ENCODE measurements at places on chromosomes 12 and 14.

- no peak for DNase-seq
Measured at GRCh38 chr14:37623426-37623951, 28.1 kb downstream of the TTC6 start.

GRCh38 chr14:55500708-55501107 is 60.3 kb upstream of the TBPL2 start:
- no peak for DNase-seq

DNA sequence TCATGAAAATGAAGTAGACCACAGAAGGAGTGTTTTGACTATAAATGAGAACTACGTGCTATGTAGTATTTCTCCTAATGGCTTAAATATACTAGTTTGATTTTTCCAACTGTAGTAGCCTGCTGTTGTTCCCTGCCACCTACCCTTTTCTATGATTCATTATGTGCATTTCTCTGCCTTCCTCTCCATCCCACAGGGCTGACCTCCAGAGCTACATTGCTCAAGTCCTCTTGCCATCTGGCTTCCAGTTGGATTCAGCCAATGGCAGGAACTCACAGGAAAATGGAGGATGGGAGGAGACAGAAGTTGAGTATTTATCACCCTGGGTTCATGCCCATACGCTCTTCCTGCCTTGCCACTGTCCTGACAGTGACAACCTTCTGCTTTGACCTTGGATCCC is 515.3 kb downstream of the SOX5 start:
- DNase-seq = no peak

- no peak for DNase-seq
Measured at GRCh38 chr14:83867566-83868225, 1662.2 kb upstream of the FLRT2 start.

DNA sequence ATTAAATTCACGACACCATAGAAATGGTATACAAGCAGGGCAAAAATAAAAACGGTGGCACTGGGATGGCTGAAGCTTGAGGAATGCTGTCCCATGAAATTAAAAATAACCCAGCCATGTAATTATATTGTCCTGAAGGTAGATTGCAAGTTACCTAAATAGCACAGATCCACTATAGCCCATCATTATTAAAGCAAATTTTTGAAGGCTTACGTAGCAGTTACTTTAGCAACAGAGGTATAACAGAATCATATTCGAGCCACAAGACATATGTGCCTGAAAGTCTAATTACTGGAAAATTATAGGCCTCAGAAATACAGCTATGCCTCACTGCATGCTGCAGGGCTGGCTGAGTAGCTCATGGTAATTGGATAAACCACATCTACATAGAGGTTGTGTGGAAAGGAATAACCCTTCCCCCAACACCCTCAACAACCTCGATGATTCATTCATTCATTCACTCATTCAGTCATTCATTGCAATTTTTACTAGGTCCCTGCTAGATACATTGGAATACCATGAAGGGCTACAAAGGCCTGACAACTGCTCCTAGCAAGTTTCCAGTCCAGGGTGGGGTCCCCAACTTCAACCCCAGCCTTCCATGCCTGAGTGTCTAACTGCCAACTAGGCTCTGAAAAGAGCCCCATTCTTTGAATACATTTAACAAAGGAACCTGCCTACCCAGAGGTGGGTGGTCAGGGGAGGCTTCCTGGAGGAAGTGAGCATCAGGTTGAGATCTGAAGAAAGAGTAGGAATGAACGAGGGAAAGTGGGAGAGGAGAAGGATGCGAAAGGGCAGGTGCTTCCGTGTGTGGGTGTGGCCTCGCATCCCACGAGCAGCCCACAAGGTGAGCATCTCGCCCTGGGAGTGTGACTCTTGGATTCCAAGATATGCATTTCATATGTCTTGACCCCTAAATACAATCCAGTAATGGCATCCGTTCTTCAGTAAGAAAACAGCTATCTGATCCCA is 18.0 kb upstream of the CMKLR1 start:
- no peak for DNase-seq

DNA sequence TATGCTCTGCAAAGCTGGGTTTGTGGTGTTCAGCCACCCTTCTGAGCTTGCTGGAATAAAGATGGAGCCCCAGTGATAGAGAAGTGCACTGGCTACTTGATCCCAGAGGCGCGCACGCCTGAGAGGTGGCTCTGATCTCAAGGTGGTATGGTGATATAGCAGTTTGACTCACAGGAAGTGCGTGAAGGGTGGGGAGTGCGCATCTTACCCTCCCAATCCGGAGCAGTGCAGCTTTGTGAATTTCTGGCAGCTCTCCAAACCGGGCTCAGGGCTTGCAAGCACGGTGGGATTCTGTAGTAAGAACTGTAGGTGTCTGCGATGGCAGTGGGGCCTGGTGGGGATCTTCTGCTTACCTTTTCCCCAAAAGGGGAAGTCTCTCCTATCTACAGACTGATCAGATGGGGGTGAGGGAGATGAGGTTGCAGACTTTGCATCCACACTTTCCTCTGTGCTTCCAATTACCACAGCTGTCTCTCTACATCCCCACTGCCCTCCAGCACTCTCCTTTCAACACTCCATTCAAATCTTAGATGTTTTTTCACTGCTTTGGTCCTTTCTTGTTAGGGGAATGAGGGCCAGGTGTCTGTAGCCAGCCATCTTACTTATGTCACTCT is 197.4 kb upstream of the SLC38A2 start:
- no peak for DNase-seq

DNA sequence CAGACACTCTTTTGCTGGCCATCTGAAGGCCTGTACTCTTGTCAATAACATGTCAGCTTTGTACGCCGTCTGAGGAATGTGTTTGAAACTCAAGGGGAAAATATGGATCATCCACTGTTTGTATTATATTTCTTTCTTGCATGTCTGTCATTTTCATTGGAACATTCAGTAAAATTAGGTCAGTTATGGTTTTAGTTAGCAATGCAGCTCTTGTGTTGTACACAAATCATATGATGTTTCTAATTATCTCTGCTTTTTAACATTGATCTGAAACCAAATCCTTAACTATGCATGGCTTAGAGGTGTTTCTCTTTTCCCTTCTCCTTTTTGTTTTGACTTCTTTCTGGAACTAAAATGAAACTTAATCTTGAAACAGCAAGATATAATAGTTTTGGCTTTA is 333.6 kb upstream of the PRICKLE1 start:
- DNase-seq = no peak

DNA sequence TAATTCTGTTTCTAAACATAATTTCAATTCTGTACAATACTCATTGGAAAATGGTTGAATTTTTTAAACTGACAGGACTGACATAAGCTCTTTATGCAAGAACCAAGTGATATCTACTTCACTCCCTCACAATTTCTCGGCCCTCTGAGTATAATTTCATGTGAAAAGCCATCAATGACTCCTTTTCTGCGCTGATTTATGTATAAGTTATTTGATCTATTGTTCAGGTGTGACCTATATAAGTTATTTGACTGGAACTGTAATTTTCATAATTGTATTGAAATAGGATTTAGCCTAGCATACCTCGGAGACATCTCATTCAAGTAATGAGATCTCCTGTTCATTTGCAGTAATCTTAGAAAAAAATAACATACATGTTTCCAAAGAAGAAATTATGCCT is 184.4 kb downstream of the SYT1 start:
- no peak for DNase-seq

All from dorsolateral prefrontal cortex (tissue), 122 donors.